ENCODE measurements at places on chromosomes 7 and 10.

DNA sequence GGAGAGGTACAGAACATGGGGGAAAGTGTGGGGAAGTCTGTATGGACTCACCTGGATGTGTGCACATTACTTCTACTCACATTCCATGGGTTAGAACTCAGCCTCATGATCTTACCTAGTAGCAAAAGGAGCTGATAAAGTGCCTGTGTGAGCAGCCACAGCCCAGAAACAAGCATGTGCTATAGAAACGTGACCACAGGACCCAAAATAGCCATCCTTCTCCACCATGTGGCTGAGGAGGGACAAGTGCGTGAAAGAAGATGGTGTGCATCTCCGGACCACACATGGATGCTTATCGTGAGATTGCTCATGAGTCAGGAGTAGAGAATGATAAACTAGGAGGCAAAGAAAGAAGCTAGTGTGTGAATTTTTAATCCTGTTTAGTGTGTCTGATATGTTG, 336.4 kb upstream of the PLXDC2 start:
- no peak for DNase-seq

GRCh38 chr10:7296076-7296475, 114.8 kb downstream of the SFMBT2 start:
- DNase-seq, result no peak

DNA sequence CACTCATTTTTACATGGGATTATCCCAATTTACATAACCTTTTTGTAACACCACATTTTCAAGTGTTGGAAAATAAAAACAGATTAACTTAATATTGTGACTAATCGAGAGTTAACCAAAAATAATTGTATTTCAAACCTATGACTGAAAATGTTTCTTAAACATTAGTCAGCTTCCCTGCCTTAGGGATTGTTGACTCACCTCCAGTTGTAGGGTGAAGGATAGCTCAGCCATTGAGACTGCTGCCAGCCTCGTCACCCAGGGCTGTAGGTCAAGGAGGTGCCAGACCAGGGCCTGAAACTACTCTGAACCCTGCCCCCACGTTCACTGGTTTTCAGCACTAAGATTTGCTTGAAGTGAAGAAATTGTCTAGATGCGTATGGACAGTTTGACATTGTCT, 351.2 kb downstream of the GFRA1 start:
- DNase-seq, result peak; percentile 67

DNA sequence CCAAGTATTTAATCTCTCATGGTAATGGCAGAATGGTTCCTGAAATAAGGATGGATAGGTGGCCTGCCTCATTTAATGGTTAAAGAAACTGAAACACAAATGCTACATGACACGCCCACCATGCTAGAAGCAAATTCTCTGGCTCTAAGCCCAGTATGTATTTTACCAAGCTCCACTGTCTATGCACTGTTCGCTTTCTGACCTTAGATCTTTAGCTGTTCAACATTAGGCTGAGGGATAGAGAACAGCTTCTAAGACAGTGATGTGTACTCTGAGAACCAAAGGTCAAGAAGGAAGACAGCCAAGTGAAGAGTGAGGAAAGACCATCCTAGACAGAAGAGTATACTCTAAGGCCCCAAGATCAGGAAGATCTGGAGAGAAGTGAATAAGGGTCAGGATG, 26.6 kb downstream of the FAM3C start:
- DNase-seq, result peak; percentile 58

- no peak for DNase-seq
Measured at GRCh38 chr7:154911411-154911810, 91.5 kb downstream of the PAXIP1 start.

- no peak for DNase-seq
Measured at GRCh38 chr7:136245327-136246004, 268.3 kb upstream of the MTPN start.

- DNase-seq, result peak; percentile 20
Measured at GRCh38 chr10:114678820-114679219, 20.7 kb upstream of the ABLIM1 start.

DNA sequence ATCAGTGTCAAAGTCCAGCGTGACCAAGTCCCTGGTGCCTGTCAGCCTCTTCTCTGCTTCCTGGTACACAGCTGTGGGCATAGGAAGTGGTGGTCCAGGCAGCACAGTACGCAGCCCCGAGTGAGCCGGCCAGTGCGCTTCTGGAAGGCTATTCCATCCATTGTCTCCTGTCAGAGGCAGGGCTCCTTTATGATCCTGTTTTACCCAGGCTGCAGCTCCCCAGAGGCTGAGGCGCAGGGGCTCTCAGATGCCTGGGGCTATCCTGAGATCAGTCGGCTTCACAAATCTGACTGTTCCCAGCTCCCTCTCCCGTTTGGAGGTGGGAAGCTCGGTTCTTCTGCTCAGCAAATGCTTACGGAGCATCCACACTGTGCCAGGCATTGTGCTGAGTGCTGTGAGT, 70.3 kb downstream of the LANCL2 start:
- no peak for DNase-seq

GRCh38 chr10:86321568-86321967, 45.0 kb downstream of the GRID1 start:
- DNase-seq, result no peak

GRCh38 chr7:131040467-131040932, 287.2 kb upstream of the MKLN1 start:
- peak; percentile 69 for DNase-seq

DNA sequence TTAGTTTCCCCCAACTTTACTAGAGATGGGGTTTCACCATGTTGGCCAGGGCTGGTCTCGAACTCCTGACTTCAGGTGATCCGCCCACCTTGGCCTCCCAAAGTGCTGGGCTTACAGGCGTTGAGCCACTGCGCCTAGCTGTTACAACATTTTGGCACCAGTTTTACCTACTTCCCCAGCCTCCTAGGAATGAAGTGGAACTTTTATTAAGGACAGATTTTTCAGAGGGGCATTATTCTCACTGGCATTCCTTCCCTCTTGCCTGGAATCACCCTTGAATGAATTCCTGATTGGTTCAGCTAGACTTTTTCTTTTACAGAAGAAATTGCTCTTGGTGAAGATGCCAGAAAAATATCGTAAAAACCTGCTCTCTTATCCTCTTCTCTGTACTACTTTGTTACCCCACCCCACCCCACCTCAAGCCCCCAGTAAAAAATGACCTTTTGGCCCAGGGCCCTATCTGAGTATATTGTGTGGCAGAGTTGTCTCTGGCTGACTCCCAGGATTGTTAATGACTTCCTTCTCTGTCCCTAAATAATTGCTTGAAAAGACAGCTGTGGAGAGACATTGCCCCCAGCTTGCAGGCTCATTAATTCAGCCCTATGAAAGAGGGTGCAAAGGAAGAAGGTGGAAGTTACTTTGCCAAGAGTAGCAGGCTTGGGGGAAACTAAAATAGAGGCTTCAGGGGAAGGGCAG, 189.6 kb downstream of the AUTS2 start:
- DNase-seq, result no peak

DNA sequence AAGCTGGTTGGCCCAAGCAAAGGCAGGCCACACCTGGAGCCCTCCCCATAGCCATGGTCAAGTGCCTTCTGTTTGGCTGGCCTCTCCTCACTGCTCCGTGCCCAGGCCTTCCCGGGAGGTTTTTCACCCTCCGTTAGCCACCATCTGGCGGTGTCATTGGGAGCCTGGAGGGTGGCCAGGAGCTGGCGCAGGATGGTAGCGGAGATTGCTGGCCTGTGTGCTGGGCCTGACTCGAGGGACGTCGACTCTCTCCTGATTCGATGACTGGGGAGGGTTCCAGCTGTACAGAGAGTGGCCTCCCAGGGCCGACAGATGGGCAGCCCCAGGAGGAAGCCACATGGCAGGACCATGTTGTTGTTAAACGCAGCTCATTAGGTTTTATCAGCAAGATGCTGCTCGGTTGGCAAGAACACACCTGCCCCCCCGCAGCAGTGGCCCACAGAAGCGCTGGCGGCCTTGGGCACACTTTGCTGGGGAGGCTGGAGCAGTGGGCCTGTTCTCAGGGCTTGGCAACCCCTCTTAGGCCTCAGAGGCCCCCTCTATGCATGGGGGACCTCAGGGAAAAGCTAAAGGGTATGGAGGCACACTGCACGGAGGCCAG, 64.0 kb upstream of the CACUL1 start:
- DNase-seq, result no peak

- DNase-seq, result peak; percentile 80
Measured at GRCh38 chr10:89207181-89207800, at the start of gene CH25H. CH25H (minus strand) TSS chr10:89207317; CDS start chr10:89207292, 25 bp downstream.

DNA sequence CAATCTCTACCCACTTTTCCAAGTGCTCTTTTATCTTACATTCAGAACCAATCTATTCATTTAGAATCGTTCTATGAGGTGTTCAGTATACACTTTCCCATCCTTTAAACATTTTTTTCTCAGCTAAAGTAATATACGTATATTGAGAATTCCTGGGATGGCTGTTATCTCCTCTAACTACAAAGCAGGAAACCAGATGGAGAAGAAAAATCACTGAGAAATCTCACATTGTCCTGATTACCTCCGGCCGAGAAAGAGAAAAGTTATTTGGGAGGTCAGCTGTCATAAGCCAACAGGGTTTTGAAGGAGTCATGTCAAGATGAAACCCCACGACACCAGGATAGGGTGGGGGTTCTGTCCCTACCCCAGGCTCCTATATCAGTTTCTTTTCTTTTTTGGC, 99.2 kb upstream of the KDM7A start:
- no peak for DNase-seq

DNA sequence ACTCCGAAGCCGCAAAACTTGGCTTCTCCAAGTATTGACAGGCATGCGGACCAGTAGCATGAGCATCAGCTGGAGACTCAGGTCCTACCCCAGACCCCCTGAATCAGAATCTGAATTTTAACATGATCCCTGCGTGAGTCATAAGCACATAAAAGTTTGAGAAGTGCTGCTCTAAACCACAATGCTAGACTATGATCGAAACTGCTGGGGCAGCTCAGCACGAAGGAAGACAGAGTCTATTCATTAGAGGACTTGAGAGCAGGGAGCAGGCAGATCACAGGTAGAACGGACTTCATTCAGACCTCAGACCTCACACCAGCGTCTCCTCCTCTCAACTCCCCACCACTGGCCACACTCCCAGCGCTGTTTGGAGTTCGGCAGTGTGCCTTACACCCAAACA, 16.9 kb downstream of the CAMK2G start:
- peak; percentile 58 for DNase-seq

- DNase-seq, result no peak
Measured at GRCh38 chr7:8378349-8379019, 54.9 kb upstream of the NXPH1 start.

- DNase-seq, result no peak
Measured at GRCh38 chr7:35021445-35021844, 15.8 kb downstream of the DPY19L1 start.

- DNase-seq, result peak; percentile 69
Measured at GRCh38 chr7:15555381-15555859, 6.4 kb downstream of the AGMO start.

GRCh38 chr10:103021900-103022293, 103.8 kb downstream of the CNNM2 start:
- peak; percentile 76 for DNase-seq

GRCh38 chr7:125830743-125831142, 901.1 kb upstream of the POT1 start:
- no peak for DNase-seq

GRCh38 chr7:137976696-137977095, 25.2 kb downstream of the CREB3L2 start:
- DNase-seq, result no peak

DNA sequence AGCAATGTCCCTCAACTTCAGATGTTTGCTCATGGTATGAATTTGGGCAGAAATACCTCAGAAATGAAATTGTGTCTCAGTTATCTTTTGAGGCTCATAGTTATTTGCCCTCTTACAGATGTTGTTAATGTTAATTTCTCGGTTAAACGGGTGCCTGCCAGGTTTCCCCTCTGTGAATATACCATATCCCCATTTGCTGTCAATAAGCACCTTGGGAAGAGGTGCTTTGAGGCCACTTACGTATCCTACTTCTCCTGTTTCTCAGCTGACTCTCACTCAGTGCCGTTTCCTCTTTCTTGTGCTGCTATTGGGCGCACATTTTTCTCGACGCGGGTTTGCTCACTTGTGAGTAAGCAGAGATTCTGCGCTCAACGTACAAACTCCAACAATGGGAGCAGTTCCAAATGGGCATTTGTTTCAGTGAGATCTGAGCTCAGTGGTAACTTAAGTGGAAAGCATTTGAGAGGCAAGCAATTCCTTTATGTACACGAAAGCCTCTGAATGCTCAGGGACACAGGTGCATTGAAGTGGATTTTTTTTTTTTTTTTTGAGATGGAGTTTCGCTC, 34.8 kb upstream of the JAKMIP3 start:
- DNase-seq, result no peak

- DNase-seq, result no peak
Measured at GRCh38 chr7:14242175-14242574, 252.7 kb upstream of the ETV1 start.

- DNase-seq, result no peak
Measured at GRCh38 chr7:56007167-56007652, 42.8 kb downstream of the NIPSNAP2 start.

DNA sequence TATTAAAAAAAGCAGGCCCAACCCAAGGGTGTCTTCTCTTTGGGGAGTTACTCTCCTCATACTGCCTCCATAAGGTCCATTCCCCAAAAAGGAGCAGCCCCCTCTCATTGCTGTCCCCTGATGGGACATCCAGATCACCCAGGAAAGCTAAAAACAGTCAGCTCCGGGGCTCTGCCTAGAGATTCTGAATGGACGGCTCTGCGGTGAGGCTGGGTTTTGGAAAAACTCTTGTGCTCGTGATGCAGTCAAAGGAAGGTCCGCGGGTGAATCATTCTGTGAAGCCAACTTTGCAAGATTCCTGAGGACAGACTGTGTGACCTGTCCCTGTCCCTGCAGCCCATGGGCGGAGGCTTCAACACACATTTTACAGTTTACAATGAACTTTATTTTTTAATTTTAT, 351.5 kb downstream of the TYW1 start:
- DNase-seq, result no peak

GRCh38 chr10:2791774-2792443, 275.4 kb upstream of the PFKP start:
- DNase-seq, result no peak

- DNase-seq, result peak; percentile 40
Measured at GRCh38 chr10:110033701-110034235, 26.0 kb downstream of the ADD3 start.

GRCh38 chr7:72416846-72417245, 4.7 kb upstream of the CALN1 start:
- no peak for DNase-seq

DNA sequence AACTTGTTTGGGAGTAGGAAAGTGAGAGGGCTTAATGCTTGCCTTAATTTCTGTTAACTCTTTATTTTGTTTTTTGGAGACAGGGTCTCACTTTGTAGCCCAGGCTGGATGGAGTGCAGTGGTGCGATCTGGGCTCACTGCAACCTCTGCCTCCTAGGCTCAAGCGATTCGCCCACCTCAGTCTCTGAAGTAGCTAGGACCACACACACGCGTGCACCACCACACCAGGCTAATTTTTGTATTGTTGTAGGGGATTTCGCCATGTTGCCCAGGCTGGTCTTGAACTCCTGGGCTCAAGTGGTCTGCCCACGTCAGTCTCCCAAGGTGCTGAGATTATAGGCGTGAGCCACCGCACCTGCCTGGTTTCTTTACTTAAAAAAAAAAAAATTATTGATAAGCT, 1.9 kb downstream of the PPP2R2D start:
- no peak for DNase-seq

All from fibroblast of skin of back (primary cell).